Cortex of kidney (tissue), 1 donor: ENCODE measurements at places on chromosomes 7 and 10.

DNA sequence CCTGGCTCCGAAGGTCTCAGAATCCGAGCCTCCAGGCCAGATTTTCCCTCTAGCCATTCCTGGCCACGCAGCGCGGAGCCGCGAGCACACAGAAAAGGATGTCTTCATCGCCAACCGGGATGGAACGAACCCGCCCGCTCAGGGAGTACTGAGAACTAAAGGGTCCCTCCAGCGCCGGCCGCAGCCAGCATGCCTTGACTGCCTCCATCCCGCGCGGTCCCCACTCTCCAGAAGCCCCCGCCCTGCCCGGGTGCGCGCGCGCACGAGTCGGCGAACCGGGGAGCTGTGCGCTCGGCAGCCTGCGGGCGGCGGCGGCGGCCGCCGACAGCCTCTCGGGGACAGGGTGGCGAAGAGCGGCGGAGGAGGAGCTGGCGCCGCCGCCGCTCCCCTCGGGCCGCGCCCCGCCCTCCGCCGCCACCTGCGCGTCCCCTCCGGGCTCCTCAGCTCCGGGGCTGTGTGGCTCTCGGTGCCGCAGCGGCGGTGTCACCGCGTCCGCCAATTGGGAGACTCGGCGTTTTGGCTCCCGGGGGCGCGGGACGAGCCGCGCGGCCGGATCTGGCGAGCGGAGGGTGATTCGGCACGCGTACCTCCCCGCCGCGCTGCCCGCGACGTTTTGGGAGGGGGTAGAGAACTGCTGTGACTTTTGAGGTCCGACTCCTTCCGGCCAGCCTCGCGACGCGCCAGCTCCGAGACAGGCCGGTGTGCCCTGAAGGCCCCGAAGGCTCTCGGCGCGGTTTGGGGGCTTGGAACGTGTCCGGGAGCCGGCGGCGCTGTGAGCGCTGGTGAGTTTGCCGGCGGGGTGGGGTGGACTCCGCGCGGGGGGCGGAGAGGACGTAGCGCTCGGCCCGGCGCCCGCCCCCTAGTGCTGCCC, 453 bp upstream of the GALNT17 start:
- DNase-seq = no peak

DNA sequence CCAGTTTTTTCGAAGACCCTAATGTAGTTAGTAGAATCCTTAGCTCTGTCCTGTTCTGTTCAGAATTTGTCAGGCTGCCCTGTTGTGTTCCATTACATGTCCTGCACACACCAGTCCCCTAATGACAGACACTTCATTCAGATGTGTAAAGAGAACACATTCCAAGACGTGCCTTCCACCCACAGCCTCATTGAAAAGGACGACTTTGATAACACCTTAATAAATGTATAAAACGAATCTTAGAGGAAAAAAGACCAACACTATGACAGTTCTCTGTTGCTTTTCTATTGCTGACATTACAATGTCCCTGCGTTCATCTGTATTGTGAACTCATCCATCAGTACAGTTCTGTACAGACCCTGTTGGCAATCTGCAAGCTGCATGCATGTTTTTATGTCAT, 3.5 kb downstream of the LRRTM3 start:
- no peak for DNase-seq

DNA sequence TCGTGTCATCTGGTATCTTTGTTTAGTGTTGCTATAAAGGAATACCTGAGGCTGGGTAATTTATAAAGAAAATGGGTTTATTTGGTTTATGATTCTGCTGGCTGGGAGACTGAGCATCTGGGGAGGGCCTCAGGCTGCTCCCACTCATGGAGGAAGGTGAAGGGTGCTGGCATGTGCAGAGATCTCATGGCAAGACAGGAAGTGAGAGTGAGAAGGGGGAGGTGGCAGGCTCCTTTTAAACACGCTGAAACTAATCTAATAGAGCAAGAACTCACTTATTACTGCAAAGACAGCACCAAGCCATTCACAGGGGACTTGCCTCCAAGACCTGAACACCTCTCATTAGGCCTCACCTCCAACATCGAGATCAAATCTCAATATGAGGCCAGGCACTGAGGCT, 11.3 kb downstream of the OIT3 start:
- DNase-seq = no peak

GRCh38 chr10:95920798-95921426, 13.1 kb downstream of the CC2D2B start:
- no peak for DNase-seq

DNA sequence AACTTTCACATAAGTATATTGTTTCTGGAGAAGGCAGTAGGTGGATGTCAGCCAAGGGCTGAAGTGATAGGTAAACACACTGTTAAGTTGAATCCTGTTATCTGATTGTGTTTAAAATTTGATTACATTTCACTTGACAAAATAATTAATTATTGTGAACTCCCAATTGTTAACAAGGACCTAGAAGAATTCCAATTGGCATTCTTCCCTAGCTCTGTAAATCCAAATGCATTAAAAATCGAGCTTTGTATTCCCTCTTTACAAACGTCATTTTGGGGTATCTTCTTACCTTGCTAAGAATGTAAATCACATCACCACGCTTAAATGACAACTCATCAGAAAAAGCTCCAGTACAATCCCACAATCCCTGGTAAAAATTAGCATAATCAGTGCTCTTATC, 179.9 kb downstream of the SKAP2 start:
- DNase-seq = no peak

- no peak for DNase-seq
Observed at GRCh38 chr7:78280276-78280675, 481.7 kb downstream of the PHTF2 start.

GRCh38 chr10:128047991-128048818, 78.0 kb downstream of the MKI67 start:
- DNase-seq = no peak

DNA sequence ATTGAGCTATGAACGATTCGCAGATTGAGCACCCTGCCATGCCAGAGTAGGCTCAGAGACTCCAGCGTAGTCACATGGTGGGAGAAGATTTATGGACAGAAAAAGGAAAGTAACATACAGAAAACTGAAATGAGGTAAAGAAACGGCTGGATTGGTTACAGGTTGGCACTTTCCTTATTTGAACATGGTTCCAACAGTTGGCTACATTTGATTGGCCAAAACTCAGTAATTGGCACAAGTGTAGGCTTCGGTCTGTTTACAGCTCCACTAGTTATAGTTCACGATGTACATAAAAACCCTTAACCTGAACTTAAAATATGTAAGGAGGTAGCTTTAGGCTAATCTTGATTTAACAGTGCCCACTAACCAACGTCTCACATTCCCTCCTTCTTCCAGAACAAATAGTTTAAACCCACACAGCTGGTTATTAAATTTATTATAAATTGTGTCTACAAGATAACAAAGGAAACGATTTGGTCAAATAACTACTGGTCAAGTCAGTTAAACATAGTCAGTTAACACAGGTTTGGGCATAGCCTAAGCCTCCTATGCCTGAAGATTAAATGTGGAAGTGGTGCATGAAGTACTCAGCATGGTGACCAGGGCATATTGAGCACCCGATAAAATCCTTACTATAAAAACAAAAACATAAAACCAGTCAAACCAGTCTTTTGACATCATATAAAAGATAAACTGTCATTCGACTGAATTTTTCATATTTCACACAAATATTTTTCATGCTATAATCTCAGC, 17.9 kb upstream of the MTERF1 start:
- no peak for DNase-seq

DNA sequence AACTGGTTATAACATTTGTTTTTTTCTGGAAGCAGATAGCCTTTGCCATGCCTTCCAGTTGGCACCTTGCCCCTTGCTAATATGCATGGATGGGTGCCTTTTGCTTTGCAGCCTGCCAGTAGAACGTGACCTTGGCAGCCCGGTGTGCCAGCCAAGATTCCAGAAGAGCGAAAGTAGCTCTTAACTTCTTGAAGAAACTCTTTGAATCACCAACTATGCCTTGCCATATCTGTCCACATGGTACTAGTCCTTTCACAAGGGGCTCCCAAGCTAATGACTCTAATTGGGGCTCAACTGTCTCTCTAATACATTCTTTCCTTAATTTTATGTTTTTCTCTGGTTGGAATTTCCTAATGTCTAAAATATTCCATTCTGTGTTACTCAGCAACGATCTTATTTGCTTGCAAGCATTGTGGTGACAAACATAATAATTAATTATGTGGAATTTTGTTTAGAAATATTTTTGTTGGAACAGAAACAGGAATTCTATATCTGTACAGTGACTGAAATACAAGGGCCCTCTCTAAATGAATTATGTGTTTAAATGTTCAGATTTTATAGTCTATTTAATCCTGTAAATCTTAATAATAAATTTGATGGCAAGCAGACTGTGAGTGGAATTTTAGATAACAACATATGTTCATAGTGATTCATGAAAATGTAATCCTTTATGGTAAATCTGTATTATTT, 45.8 kb downstream of the HDAC9 start:
- DNase-seq = no peak

DNA sequence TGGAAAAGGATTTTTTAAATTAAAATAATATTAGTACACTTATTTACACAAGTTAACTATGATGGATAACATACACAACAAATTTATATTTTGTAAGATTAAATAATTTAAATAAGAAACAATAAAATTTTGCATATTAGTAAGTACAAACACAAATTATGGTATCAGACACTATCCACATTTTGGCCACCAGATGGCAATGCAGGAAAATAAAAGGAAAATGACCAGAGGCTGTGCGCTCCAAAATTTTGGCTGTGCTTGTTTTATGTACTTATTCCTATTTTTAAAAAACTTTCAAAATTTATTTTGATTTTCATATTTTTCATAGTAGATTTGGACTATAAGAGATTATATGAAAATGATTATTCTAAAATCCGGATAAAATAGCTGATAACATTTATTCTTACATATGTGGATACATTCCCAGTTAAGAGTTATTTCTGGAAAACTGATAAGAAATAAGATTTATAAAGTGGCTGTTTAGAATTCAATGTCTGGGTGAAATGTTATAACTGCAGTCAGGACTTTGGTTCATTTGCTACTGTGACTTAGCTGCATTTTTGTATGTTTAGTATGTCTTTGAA, 274.7 kb upstream of the HGF start:
- DNase-seq = no peak

- no peak for DNase-seq
Observed at GRCh38 chr7:106915873-106916272, 50.8 kb downstream of the PIK3CG start.

GRCh38 chr10:11184093-11184492, 166.4 kb downstream of the CELF2 start:
- DNase-seq = no peak

- no peak for DNase-seq
Observed at GRCh38 chr7:45888185-45888992, at the start of gene IGFBP1. Gene IGFBP1, plus strand, starts transcription at chr7:45888488. Its CDS starts 165 bp downstream, at chr7:45888653.

DNA sequence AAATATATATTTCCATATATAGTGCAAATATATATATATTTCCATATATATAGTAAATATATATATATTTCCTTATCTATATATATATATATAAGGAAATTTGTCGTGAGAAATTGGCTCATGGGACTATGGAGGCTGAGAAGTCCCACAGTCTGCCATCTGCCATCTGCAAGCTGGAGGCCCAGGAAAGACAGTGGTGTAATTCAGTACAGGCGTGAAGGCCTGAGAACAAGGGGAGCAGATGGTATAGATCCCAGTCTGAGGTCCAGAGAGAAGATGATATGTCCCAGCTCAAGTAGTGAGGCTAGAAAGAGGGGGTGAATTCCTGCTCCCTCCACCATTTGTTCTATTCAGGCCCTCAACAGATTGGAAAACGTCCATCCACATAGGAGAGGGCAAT, 78.9 kb downstream of the MTPN start:
- DNase-seq = no peak

DNA sequence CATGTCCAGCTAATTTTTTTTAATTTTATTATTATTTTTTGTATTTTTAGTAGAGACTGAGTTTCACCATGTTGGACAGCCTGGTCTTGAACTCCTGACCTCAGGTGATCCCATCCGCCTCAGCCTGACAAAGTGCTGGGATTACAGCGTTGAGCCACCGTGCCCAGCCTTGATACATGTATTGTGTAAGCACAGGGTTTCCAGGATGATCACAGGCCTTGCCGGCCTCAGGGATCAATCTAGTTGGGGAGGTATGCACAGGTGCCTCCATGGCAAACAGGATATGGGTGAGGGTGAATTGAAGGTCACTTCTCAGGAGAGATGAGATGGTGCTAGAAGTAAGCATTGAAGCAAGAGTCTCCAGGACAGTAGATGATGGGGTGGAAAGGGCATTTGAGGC, 5.5 kb downstream of the MRPS17 start:
- no peak for DNase-seq

DNA sequence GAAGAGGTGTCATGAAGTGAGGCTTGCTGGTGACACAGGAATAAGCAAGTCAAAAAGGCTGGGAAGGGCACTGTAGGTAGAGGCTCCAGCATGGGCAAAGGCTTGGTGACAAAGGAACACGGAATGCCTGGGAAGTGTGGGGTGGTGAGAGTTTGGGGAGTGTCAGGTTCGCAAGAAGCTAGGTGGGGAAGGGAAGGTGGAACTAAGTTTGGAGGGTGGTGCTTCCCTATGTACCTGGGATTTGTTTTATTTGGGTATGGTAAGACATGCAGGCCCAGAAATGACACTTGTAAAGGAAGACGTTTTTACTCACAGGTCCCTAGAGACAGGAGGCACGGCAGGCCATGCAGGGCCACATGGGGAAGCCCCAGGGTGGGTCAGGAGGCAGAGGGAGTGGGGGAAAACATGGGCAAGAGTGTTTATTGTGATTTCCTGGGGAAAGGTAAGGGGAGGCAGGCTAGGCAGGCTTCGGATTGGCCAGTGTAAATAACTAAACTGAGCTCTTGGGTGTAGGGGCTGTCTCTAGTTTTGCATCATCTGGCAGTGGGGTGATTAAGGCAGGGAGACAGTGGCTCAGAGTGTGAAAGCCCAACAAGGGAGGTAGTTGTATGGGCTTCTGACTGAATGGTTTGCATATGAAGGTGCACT, 52.1 kb downstream of the SH2D4B start:
- no peak for DNase-seq
